ENCODE measurements at places on chromosomes 6 and 20.
A peak's percentile ranks its signal among the peaks of the same experiment; 100 is the strongest.

- no peak for DNase-seq
These were observed 30.2 kb downstream of the RRBP1 start for GRCh38 chr20:17651760-17652388.

DNA sequence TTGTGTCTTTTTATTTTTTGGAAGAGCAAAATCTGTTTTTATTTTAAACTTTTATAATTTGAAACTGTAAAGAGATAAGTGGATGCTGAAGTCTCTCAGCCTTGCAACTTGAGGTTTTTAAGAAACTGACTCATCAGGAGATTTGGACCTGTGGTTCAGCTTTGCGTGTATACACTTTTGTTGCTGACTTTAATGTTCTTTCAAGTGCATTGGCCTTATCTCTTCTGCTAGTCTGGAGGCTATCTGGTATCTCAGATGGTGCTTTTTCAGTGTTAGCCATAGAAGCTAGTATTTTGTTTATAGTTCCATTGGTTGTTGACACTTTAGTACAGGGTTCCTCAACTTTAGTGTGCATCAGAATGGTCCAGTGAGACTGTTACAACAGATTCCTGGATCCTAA, 504.0 kb upstream of the SPTLC3 start:
- DNase-seq = no peak

GRCh38 chr6:35435074-35435837, 16.9 kb upstream of the FANCE start:
- no peak for DNase-seq

- DNase-seq = no peak
These were observed 31.4 kb downstream of the PTPN1 start for GRCh38 chr20:50541606-50542041.

- no peak for DNase-seq
These were observed 386.9 kb upstream of the MAN1A1 start for GRCh38 chr6:119736296-119737021.

GRCh38 chr6:145022199-145022796, 713.0 kb downstream of the EPM2A start:
- DNase-seq = no peak

DNA sequence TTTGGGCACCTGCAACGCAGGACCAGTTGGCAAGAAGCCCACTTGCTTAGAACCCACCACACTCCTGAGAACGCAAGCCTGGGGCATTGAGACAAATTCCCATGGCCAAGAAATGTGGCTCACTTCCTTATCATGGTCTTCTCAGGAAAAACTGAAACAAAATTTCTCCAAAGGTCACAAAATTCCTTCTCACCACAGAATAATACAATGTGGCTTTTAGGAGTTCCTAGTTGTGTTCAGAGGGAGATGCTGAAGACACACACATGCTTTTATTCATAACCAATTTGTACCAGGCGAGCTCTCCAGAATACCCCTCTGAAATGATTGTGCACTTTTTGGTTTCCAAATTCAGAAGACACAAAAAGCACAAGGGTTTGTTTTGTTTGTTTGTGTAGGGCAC, 31.6 kb downstream of the ADTRP start:
- no peak for DNase-seq

- peak; percentile 62 for DNase-seq
These were observed at the start of gene VIP for GRCh38 chr6:152750694-152751093. VIP (plus strand) TSS chr6:152750797; CDS start chr6:152752178, 1,381 bp downstream.

GRCh38 chr6:114068116-114068515, 97.2 kb upstream of the HDAC2 start:
- DNase-seq = no peak

DNA sequence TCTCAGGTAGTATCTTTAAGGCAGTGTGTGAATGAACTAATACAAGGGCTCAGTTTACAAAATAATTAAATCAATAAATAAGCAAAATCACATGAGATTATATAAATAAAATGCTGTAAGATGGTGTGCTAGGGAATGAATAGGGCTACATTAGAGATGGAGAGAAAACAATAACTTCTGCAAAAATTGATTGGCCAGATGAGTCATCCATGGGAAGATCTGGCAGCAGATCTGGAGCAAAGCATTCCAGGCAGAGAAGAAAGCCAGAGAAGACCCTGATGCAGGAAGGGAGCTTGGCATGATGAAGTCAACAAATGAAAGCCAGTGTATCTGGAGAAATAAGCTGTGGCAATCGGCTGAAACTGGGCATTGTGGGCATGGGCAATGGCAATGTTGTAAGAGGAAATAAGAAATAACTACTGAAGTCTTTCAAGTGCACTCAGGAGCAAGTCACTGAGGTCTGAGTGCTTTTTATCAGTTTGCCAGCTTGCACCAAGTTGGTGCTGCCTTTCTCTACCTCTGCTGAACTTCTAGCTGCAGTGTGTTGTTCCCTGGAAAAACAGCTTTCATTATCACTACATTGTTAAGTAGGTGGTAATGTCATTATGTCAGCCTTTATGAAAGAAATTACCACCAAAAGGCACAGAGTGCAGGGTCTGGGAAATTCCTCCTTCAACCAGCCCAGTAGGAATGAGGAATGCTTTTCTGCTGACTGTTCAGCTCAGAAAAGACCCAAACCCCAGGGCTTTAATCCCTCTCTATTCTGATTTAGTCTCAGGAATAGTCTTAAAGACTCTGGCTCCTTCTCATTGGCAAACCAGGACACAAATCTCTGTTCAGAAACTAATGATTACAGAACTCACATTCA, 231.6 kb downstream of the HTR1B start:
- DNase-seq = no peak

DNA sequence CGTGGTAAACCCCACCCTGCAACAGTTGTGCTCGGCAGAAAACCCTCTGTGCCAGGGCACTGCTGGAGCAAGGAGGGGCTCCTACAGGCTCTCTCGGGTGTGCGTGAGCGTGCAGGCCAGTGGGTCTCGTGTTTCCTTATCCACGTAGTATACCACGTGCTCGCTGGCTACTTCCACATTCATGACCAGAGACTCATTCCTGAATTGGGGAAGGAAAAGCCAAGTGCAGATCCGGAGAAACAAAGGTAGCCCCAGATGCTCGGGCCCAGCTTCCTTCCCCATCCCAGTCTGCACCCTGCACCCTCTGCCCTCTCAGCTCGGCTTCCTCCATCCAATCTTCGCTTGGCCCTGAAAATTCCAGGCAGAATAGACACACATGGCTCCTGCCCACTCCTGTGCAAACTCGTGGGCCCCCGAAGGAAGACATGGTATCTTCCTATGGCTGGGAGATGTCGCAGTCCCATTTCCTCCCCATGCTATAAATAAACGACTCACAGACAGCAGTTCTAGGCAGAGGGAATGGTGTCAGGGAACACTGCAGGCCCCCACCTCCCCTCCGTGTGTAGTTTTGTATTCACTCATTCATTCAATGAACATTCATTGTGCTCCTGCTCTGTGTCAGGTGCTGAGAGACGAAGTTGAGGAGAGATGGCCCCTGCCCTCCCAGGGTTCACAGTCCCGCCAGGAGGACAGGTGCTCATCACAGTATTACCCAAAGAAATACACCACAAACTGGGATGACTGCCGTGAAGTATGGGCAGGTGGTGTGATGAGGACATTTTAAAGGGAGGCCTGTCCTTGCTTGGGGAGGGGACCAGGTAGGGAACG, 29.6 kb downstream of the NPEPL1 start:
- DNase-seq = peak; percentile 29

DNA sequence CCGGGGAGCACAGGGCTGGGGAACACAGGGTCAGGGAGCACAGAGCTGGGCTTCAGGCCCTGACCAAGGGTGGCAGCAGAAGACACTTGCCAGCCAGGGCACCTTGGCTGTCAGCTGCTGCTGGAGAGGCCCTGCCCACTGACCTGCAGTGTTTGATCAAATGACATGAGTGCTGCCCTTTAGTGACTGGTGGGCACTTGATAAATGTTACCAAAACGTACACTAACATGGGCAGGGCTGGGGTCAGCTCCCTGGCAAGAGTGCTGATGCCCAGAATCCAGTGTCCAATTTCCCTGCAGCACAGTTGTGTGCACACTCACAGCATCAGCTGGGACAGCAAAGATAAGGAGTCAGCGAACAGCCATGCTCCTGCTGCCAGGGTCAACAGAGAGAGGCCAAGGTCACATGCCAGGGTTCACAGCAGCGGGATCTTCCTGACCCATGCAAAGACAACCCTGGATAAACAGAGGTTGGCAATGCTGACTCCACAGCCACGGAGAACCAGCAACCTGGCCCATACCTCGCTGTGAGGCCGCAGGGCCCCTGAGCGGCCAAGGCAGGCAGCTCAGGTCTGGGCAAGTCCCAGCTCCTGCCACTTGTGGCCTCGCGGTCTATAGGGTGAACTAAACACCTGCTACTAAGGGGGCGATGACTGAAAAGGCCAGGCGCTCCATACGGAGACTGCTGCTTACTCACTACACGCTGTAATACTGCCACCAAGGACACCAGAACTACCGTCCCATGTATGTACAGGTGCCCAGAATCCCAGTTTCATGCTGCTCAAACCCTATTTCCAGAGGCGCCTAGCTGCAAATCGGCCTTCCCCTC, 46.3 kb downstream of the NINL start:
- DNase-seq = no peak

GRCh38 chr6:14084388-14084787, 33.2 kb upstream of the CD83 start:
- no peak for DNase-seq

DNA sequence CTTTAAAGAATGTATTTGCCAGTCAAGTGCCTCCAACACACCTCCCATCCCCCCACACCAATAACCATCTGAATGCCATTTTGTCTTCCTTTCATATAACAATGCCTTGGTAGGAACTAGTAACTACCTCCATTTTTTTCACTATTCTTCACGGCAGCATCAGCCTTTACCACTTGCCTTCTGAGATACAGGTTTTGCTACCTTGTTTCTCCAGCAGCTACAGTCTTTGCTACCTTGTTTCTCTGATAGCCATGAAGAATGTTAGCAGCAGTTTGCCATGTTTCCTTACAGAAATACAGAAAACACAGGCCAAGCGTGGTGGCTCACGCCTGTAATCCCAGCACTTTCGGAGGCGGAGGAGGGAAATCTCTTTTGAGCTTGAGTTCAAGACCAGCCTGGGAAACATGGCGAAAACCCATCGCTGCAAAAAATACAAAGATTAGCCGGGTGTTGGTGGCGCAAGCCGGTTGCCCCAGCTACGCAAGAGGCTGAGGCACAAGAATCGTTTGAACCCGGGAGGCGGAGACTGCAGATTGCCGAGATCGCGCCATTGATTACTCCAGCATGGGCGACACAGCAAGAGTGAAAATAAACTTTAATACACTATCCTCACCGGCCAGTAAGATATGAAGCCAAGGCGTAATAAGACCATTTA, 100.9 kb downstream of the HFE start:
- peak; percentile 62 for DNase-seq

GRCh38 chr6:163427498-163428254, 13.2 kb downstream of the QKI start:
- no peak for DNase-seq

GRCh38 chr6:143711714-143712113, 33.9 kb downstream of the PHACTR2 start:
- DNase-seq = no peak

GRCh38 chr6:144469144-144469575, 184.0 kb downstream of the UTRN start:
- DNase-seq = no peak

DNA sequence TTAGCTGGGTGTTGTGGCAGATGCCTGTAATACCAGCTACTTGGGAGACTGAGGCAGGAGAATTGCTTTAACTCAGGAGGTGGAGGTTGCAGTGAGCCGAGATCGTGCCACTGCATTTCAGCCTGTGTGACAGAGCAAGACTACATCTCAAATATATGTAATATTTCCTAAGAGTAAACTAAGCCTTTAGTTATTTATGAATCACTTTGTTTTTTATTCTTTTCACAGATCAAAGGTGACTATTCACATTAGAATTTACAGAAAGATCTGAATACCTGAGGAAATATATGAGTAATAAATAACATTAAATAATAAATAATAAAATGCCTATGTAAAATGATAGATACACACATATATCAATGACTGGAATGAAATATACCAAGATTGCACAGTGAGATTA, 630.8 kb upstream of the IMPG1 start:
- DNase-seq = no peak
